K562 (cell line): ENCODE measurements at places on chromosomes 11 and 22. TPM values are rescaled to one million over a fixed set of nuclear protein-coding genes. Genes with fewer than 3 reads are reported as not detected.

DNA sequence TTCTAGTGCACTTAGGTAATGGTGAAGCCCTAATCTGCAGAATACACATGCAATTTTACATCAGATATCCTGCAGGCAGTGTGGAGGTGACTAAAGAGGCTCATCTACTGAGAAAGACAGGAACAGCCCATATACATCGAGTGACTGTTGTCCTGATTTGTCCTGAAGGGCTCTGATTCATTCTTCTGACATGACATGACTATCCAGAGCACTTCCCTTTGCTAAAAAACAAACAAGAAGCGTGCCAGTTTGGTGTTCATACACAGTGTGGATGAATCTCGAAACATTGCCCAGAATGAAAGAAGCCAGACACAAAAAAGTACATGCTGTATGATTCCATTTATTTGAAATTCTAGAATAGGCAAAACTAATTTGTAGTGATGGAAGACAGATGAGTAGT is 48.0 kb upstream of the AMPD3 start:
- no peak overlapping the region for H3K27ac ChIP-seq
- peaks cover 19% of the 10 kb centered on the region for H3K4me1 ChIP-seq
- H3K4me3 ChIP-seq: no peak overlapping the region
- peaks cover under 1% of the 10 kb centered on the region; the same call in 1 of the 2 replicates for H3K27me3 ChIP-seq
- H3K36me3 ChIP-seq: no peaks in the 10 kb centered on the region

GRCh38 chr22:21936151-21936775 is 16.4 kb downstream of the PPM1F start:
- H3K27me3 ChIP-seq: no peaks in the 10 kb centered on the region
- peaks cover 12% of the 10 kb centered on the region for H3K4me1 ChIP-seq
- no peak for DNase-seq
- H3K4me3 ChIP-seq: no peak overlapping the region
- peaks cover 79% of the 10 kb centered on the region for H3K36me3 ChIP-seq

CNGA4 gene
- total RNA-seq: not detected in 2 replicates

HEPN1 gene
- total RNA-seq: not detected in 2 replicates

PRR5L gene
- 0.07 and 0.60 TPM in 2 replicates for total RNA-seq

- peaks cover 38% of the 10 kb centered on the region for H3K4me1 ChIP-seq
- H3K36me3 ChIP-seq: no peaks in the 10 kb centered on the region
- no peaks in the 10 kb centered on the region; the same call in 2 of the 3 replicates for H3K27me3 ChIP-seq
- no peak for DNase-seq
- no peak overlapping the region for H3K4me3 ChIP-seq
Measured at GRCh38 chr22:27799827-27800249, 1.7 kb downstream of the MN1 start.

TAF10 gene
- total RNA-seq: 153 and 154 TPM in 2 replicates

NXPE1 gene
- total RNA-seq: 0.45 TPM in 1 of 2 replicates, not detected in the other

GRCh38 chr11:36352922-36353321 is 56.8 kb downstream of the PRR5L start:
- no peak overlapping the region for H3K27ac ChIP-seq
- peaks cover 12% of the 10 kb centered on the region for H3K27me3 ChIP-seq
- no peak for DNase-seq
- no peaks in the 10 kb centered on the region for H3K36me3 ChIP-seq
- H3K4me1 ChIP-seq: no peaks in the 10 kb centered on the region

DNA sequence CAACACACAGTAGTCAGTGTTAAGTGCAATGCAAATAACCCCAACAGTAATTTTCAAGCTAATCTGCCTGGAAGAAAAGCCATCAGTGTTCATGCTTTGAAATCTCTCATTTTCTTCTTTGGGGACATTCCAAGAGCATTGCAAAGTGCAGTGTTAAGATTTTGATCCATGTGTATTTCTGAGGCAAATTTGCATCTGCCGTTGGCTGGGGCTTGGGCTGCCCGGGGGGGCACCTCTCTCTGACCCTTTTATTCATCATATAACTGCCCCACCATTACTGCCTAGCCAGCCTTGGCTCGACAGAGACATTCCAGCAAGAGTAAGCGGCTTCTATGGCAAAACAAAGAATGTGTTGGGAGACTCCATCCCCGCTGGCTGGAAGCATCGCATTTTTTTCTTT is 483.5 kb downstream of the BRD1 start:
- H3K4me3 ChIP-seq: no peak overlapping the region
- H3K27ac ChIP-seq: no peak overlapping the region
- no peaks in the 10 kb centered on the region for H3K36me3 ChIP-seq

DNA sequence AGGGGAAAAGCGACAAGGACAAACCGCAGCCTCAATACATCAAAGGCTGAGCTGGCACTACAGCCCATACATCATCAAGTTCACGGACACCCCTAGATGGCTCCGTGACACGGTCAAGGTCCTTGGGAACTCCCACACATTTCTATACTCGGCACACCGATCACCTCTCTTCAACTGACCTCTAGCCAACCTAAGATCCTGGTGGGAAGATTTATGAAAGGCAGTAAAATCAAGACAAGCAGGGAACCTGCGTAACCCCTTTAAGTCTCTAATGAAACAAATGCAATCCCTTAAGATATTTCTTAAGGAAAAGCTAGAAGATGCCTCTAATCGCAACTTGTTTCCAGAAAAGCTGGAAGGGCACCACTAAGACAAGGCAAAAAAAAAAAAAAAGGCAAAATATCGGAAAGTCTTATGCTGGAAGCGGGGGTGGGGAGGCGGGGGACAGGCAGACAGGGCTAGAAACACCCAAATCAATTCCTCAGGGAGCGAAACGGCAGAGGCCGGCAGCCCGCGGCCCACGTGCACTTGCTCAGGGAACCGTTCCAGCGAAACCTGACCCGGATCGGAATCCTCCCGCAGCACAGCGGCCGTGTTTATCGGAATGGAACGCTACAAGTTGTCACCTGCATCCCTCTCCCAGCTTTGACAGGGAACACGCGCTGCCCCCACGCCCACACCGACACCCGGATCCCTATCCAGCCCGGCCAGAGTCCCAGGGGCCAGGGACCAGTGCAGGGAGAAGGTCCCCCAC is 1.4 kb downstream of the ARHGAP20 start:
- H3K4me1 ChIP-seq: no peaks in the 10 kb centered on the region
- H3K27me3 ChIP-seq: no peaks in the 10 kb centered on the region; the same call in 1 of the 2 replicates
- no peak overlapping the region for H3K27ac ChIP-seq
- H3K4me3 ChIP-seq: no peak overlapping the region

CHRM1 gene
- total RNA-seq: not detected in 2 replicates

DNA sequence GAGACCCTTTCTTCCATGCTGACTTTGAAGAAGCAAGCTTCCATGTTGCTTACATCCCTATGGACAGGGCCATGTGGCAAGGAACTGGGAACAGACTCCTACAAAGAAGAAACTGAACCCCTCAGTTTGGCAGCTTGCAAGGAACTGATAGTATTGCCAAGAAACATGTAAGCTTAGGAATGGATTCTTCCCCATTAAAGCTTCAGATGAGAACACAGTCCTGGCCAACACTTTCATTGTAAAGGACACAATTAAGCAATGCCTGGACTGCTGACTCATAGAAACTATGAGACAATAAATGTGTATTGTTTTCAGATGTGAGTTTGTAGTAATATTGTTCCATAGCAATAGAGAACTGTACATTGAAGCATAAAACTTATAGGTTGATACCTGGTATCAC is 82.4 kb downstream of the AASDHPPT start:
- no peak for DNase-seq
- no peaks in the 10 kb centered on the region for H3K27me3 ChIP-seq
- H3K4me3 ChIP-seq: no peak overlapping the region

ANAPC15 gene
- total RNA-seq: 63.5 and 72.7 TPM in 2 replicates

- no peak overlapping the region for H3K27ac ChIP-seq
- DNase-seq: no peak
- no peaks in the 10 kb centered on the region for H3K27me3 ChIP-seq
- H3K4me3 ChIP-seq: no peak overlapping the region
Measured at GRCh38 chr22:28408709-28409108, 270.9 kb downstream of the TTC28 start.

DNA sequence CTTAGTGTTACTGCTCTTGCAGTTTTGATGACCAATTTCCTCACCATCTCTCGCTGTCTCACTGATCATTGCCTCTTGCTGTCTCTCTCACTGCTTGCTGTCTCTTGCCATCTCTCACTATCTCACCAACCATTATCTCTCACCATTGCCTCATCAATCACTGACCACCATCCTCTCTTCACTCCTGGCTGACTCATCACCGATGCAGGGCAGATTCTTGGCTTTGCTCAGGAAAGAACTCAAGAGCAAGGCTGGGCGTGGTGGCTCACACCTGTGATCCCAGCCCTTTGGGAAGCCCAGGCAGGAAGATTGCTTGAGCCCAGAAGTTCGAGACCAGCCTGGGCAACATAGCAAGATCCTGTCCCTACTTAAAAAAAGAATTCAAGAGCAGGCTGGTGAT is 66.3 kb upstream of the SYN3 start:
- H3K4me3 ChIP-seq: no peak overlapping the region
- DNase-seq: no peak
- no peaks in the 10 kb centered on the region for H3K27me3 ChIP-seq
- no peak overlapping the region for H3K27ac ChIP-seq

DNA sequence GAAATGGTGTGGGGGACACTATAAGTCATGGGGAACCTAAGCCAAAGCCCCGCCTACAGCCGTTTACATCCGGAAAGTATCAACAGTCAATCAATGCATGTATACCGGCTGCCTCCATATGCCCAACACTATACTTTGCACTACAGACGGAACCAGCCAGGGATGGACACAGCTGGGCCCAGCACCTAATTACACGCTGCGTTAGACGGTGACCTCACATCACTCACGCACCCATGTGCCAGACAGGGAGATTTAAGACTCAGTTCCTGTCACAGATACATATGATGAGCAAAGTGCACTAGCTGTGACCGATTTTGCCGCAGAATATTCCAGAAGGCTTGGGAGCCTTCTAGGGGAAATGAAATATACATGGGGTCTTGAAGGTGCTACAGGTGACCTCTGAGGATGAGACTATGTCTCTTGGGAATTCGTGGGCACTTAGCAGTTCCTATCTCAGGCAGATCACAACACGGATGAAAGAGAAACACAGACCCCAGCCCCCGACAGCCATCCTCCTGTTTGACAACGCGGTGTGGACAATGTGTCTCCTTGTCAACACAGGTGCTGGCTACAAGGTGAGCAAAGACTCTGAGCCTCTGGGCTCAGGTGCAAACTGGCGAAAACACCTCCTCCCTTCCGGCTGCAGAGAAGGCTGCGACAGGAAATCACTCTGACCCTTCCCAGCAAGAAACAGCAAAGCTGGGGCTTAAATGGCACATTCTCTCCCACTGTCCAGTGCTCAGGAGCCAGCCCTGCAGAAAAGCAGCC is 8.0 kb downstream of the AHNAK start:
- DNase-seq: no peak
- H3K36me3 ChIP-seq: peaks cover 19% of the 10 kb centered on the region; the same call in 1 of the 3 replicates
- peaks cover 53% of the 10 kb centered on the region for H3K4me1 ChIP-seq
- no peak overlapping the region for H3K27ac ChIP-seq
- no peak overlapping the region for H3K4me3 ChIP-seq

DNA sequence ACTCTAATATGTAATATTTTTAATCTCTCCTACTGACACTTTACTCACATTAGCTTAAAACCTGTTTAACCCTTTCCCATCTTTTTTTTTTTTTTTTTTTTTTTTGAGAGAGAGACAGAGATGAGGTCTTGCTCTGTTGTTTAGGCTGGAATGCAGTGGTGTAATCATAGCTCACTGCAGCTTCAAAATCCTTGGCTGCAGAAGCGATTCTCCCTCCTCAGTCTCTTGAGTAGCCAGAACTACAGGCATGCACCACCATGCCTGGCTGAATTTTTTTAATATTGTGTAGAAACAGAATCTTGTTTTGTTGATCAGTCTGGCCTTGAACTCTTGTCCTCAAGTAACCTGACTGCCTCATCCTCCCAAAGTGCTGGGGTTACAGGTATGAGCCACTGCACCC is 37.3 kb downstream of the PAMR1 start:
- H3K4me3 ChIP-seq: no peak overlapping the region
- peaks cover 5% of the 10 kb centered on the region; the same call in 1 of the 3 replicates for H3K27me3 ChIP-seq
- no peaks in the 10 kb centered on the region for H3K4me1 ChIP-seq
- H3K27ac ChIP-seq: no peak overlapping the region
- no peaks in the 10 kb centered on the region for H3K36me3 ChIP-seq

- H3K4me1 ChIP-seq: no peaks in the 10 kb centered on the region
- H3K4me3 ChIP-seq: no peak overlapping the region
- H3K36me3 ChIP-seq: no peaks in the 10 kb centered on the region
- no peak for DNase-seq
- no peak overlapping the region for H3K27ac ChIP-seq
Measured at GRCh38 chr22:25970999-25971811, 198.1 kb upstream of the SEZ6L start.

FXYD2 gene
- total RNA-seq: 0.29 TPM in 1 of 2 replicates, not detected in the other

MUC2 gene
- total RNA-seq: 0.18 and 0.38 TPM in 2 replicates

DNA sequence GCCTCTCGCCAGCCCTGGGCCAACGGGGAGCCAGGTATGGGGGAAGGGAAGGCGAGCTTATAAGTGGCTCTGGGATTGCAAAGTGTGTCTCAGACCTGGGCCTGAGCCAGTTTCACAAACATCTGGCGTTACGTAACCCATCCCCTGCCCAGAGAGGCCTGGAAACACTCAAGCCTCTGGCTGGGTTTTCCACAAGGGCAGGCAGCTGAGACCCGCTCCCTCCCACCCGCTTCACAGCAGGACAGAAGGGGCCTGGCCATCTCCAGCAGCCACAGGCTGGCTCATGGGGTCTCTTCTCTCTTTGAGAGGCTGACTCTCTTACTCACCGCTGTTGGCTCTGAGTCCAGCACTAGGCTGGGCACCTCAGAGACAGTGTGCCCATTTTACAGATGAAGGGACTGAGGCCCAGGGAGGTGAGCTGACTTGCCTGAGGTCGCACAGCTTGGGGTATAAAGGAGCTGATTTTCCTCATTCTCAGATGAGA is 44.5 kb downstream of the TRIOBP start:
- H3K4me3 ChIP-seq: no peak overlapping the region
- peaks cover 4% of the 10 kb centered on the region; the same call in 2 of the 3 replicates for H3K4me1 ChIP-seq
- H3K27me3 ChIP-seq: no peaks in the 10 kb centered on the region
- no peak overlapping the region for H3K27ac ChIP-seq

DNA sequence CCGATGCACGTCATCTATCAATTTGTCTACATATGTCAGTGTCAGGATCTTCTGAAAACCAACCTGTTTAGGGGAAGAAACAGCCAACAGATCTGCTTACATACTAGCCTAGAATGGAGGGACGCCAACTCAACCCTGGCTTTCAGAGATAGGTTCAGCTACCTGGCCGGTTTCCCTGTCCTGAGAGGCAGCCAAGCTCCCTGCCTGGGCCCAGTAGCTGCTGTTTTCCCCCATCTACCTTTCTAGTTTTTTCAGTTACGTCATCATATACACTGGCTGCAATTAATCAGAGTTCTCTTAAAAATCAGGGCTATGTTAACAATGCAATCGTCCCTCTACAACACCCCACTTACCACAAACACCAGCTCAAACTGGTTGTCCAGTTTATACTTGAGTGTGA is 1.0 kb downstream of the SRPRA start:
- peak overlapping the region; percentile 96 for H3K27ac ChIP-seq
- H3K4me3 ChIP-seq: peak overlapping the region; percentile 93
- H3K27me3 ChIP-seq: no peaks in the 10 kb centered on the region
- peaks cover 77% of the 10 kb centered on the region for H3K36me3 ChIP-seq
- peaks cover 4% of the 10 kb centered on the region; the same call in 1 of the 2 replicates for H3K4me1 ChIP-seq
